ENCODE measurements at places on chromosomes 3 and 15. TPM values are rescaled to one million over a fixed set of nuclear protein-coding genes. Genes with fewer than 3 reads are reported as not detected.

- no peak overlapping the region for H3K4me3 ChIP-seq
- no peak for DNase-seq
- H3K4me1 ChIP-seq, result no peaks in the 10 kb centered on the region
- H3K36me3 ChIP-seq, result no peaks in the 10 kb centered on the region
- H3K27me3 ChIP-seq, result no peaks in the 10 kb centered on the region
Measured at GRCh38 chr3:112382543-112383160, 49.7 kb downstream of the CD200 start.

GRCh38 chr3:67599821-67600220, 54.6 kb downstream of the SUCLG2 start:
- H3K4me3 ChIP-seq, result no peak overlapping the region
- H3K4me1 ChIP-seq, result peaks cover 1% of the 10 kb centered on the region
- no peak for DNase-seq
- H3K27me3 ChIP-seq, result no peaks in the 10 kb centered on the region

- no peaks in the 10 kb centered on the region for H3K27me3 ChIP-seq
- H3K36me3 ChIP-seq, result no peaks in the 10 kb centered on the region
- no peak overlapping the region for H3K4me3 ChIP-seq
Measured at GRCh38 chr3:17110660-17111396, 226.1 kb downstream of the PLCL2 start.

DNA sequence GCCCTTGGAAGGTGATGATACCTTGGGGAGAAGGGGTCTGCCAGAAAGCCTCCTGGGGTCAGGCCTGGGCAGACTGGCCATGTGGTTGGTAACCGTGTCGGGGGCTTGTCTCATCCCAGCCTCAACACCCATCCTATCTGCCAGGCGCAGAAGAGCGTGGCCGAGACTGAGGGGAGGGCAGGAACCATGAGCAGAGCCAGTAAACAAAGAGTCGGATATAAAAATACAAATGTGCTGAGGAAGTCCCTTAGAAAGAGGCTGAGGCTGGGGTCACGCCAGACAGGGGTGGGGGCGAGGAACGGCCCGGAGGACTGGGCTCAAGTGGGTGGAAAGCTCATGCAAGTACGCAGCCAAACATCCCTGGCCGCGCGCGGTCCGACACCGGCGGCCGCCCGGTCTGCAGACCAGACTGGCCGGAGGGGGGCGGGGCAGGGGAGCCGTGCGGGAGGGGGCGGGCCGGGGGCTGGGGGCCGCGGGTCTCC, 1.9 kb downstream of the CAMK2N2 start:
- H3K4me1 ChIP-seq, result 0 out of 2 replicates have a peak, but pooled peaks cover 2% of the 10 kb centered on the region
- no peak for DNase-seq
- 0 out of 2 replicates have a peak, but pooled peaks cover 4% of the 10 kb centered on the region for H3K27me3 ChIP-seq
- H3K36me3 ChIP-seq, result no peaks in the 10 kb centered on the region
- no peak overlapping the region for H3K4me3 ChIP-seq

The PLCB2 gene
- 1.1 TPM for polyA plus RNA-seq

The P2RY14 gene
- polyA plus RNA-seq, result not detected

The CHRD gene
- polyA plus RNA-seq, result 0.13 TPM

The THPO gene
- polyA plus RNA-seq, result not detected

The DLEC1 gene
- not detected for polyA plus RNA-seq
